ENCODE measurements at places on chromosomes 13 and 19.

DNA sequence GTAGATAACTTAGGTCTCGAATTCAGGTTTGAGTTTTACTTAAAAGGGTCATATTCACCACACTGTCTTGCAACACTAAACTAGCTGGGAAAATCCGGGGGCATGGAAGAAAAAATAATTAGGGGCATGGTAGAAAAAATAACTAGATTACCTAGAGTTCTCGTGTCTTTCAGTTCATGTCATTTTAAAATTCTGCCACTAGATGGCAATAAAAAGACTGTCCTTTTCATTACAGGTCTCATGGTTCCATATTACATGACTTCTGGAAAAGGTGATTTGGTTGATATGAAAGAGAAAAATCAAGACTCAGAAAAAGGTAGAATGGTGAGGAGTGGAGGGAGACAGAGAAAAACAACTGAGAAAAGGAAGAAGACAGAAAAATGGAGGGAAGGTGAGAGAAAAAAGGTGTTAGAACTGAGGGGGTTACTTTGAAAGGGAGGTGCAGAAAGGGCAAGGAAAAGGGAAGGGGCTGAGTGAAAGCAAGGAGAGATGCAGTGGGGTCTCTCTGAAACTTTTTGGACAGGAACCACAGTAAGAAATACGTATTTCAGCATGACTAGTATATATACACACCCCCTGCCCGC, 299.0 kb downstream of the KLF12 start:
- DNase-seq = peak; percentile 88

DNA sequence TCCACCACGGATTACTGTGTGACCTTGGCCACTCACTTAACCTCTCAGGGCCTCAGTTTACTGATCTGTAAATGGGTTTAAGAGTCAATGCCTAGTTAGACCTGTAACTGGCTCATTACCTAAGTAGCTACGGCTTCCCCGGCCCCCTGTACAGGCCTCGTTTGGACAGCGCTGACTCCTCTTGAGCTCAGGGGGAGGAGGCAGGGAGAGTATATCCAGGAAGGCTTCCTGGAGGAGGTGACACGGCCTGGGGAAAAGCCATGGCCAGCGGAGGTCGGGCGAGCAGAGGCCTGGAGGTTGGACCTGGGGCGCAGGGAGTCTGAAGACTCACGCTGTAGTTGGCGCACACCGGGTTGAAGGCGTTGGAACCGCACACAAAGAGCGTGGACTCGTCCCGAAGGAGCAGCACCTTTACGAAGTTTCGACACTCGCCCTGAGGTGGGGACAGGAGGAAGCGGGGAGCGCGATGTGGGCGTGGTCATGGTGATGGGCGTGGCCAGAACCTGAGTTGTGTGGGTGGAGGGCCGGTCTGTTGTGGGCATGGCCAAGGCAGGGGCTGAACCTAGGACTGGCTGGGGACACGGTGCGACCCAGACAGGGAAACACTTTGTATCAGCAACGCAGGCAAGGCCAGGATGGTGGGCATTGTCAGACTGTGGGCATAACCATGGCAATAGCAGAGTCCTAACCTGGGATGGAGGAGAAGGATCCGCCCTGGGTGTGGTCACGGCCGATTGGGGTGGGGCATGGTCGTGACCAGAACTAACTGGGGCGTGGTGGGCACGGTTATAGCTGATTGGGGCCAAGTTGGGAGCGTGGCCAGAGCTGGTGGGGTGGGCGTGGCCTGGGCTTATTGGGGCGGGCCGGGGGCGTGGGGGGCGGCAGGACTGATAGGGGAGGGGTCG, 3.6 kb downstream of the SEMA6B start:
- no peak for DNase-seq

- DNase-seq = no peak
These were observed 29.2 kb upstream of the ARGLU1 start for GRCh38 chr13:106597186-106597585.

GRCh38 chr19:57771417-57771816, 1.9 kb downstream of the ZNF586 start:
- no peak for DNase-seq
